ENCODE measurements at places on chromosomes 3 and 15.

DNA sequence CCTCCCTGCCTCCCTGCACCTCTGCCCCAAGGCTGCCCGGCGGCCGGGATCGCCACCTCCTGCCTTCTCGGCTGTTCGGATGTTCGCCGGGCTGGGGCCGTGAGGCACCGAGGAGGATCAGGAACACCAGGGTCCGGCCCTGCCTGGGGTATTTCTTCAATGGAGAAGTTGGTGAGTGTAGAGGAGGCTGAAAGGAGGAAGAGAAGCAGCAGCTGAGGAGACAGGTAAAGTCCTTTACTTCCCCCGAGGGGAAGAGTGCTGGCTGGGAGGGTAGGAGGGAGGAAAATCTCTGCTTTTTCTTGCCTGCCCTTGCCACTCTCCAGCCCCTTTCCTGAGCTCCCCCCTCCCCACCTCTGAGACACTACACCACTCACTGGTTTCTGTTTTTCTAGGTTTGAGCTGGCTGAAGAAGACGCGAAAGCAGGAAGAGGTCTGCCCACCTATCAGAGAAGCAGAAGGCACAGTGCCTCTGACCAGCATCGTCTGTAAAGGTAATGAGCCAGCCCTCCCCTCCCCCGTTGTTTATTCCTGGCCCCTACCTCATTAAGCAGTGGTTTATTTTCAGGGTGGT is 519 bp downstream of the ASB7 start:
- DNase-seq, result no peak

DNA sequence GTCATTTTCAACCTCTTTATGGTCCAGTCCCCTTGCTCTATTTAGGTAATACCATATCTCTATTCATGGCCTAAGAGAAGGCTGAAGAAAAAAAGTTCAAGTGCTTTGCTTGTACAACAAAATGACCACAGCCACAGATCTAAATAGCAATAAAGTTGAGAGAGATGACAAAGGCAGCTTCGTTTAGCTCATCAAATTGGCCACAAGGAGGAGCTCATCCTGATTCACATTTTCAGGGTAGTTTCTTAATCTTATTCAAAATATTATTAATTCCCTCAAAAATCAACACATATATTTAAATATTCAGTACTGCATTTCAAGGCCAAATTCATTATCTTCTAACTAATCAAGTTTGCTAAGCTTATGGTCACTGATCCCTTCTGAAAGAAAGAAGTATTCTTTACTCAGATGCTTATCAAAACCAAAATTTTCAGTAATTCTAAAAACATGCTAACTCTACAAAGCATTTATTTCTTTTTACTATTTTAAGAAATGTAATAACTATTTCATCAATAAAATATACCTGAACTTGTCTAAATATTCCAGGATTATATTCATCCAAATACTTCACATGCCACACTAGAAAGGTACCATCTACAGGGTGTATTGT is 85.5 kb downstream of the DMXL2 start:
- no peak for DNase-seq

DNA sequence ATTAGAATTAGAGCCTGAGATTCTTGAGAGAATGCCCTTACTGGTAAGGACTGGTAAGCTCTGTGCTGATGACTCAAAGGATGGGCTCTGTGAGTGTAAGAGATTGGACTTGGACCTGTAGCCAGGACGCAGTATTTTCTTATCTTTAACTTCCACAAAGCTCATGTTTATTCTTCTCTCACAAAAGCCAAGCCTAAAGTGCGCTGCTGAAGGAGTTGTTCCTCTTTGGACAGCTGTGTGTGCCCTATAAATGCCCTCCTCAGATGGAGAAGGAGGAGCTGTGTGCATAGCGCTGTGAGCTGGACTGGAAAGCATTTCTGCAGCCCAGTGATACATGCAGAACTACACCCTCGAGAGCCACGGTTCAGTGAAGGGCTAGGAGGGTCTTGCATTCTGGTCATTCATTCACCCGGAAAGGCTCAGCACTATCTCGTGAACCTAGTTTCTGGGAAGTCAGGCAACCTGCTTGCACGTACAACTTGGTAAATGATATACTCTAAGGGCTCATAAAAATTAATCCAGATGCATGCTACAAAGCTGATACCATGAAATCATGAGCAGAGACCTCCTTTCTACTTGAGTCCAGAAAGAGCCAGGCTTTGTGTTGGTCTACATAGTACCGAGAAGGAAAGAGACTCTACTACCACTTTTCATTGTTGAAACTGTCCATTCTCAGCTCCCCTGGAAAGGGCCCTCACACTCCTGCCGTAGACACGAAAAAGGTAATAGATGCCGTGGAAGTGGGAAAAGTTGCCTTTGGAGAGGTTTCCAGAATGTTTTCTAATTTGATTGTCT is 103.0 kb upstream of the TBL1XR1 start:
- no peak for DNase-seq

GRCh38 chr15:73997986-73998385 is 3.5 kb downstream of the PML start:
- DNase-seq, result no peak

GRCh38 chr3:15044326-15044725 is 20.8 kb downstream of the MRPS25 start:
- DNase-seq, result no peak

- DNase-seq, result no peak
These were observed 17.8 kb downstream of the SPATA12 start for GRCh38 chr3:57078344-57078634.

- DNase-seq, result no peak
These were observed 56.2 kb downstream of the ABHD2 start for GRCh38 chr15:89144491-89144890.

GRCh38 chr3:111541391-111541790 is 606 bp upstream of the CD96 start:
- DNase-seq, result no peak

DNA sequence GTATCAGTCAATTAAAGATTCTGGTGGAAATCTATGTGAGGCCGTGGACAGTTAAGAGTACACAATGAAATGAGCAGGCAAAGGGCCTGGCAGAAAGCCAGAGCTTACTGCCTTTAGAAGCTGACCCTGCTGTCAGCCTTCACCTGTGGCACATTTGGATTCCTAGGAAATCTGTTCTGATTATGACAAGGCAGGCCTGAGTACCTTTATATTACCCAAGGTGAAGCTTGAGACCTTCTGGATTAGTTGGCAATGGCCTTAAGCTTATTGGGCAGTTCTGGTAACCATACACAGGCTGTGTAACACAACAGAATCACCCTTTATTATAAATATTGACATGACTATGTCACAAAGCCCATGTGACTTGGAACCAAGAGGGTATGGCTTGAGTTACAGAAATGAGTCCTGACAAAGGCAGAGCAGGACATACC is 43.2 kb downstream of the NBEAL2 start:
- no peak for DNase-seq

GRCh38 chr3:14405360-14406238 is 3.2 kb downstream of the SLC6A6 start:
- DNase-seq, result no peak

DNA sequence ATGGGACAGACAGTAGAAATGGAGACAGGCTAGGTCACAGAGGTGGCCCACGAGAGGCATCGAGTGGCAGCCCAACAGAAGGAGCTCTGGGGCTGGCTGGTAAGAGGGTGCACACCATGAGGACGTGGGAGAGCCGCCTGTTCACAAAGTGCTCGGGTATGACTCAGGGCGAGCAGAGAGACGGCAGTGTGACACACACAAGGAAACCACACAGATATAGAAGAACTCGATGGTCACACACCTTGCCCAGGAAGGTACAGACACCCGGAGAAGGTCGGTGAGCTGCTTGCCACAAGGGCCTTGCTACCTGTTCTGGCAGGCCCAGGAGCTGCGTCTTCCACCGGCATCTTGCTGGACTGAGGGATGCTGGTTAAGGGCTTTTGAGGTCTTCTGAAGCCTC is 50.2 kb downstream of the CA12 start:
- DNase-seq, result no peak

- DNase-seq, result no peak
These were observed 5.9 kb downstream of the STARD9 start for GRCh38 chr15:42581272-42581730.

DNA sequence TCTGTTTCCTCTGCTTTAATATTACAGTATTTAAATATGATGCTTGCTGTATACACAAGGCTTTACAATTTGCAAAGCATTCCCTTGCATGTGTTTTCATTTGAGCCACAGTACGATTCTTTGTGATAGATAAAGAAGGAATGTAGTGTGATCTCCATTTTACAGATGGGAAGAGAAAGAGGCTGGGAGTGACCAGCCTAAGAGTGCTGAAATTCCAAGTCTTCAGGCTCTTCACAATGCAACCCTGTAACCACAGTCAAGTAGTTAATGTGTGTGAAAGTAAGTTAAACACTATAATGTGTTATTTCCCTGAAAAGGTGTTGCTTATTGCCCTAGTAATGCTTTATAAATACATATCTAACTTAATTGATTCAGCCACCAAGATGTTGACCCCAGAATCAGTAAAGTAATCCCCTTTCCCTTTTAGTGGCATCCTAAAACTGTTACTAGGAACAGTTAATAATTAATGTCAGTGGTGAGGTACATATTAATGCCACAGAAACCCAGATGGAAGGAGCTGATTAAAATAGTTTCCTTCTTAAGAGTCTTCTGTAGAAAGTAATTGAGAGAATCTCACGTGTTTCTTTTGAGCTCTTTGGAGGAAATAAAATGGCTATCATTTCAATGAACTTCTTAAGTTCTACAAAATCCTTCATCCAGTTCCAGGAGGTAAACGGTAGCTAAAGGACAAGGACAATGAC is 110.4 kb downstream of the IL12A start:
- no peak for DNase-seq

- no peak for DNase-seq
These were observed 987.0 kb upstream of the CFAP20DC start for GRCh38 chr3:60036803-60037202.

DNA sequence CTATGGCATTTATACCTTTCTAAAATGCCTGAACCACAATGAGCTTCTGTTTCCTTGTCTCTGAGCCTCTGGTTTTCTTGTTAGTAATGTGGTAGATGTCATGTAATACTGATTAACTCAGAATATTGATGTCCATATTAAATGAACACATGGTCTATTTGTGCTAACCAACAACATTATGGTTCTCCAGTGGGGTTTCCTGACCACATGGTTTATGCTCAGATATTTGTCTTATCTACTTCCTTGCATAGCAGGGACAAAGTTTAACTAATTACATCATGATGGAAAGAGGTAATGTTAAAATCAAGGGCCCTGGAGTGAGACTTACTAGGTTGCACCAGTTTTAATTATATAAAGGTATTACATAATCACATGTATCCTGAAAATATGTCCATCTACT is 62.6 kb upstream of the SCN10A start:
- no peak for DNase-seq

GRCh38 chr15:44087578-44088465 is 107.2 kb downstream of the FRMD5 start:
- DNase-seq, result no peak

DNA sequence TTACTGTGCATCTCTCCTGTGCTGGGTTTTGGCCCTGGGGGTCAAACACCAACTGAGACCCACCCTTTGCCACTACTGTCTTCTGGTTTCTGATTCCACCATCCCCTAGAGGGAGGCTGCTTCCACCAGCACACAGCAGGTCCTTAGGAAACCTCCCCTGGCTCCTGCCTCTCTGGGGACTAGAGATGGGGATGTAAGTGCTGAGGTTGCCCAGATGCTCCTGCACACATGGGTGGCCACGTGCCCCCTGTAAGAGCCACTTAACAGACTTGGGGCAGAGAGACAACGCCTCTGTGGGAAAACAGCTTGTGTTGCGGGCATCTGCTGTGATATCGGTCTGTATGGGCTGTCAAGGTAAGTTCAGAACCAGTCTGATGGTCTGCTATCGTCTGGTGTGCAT is 83.4 kb downstream of the ATP2B2 start:
- DNase-seq, result no peak

- no peak for DNase-seq
These were observed 7.5 kb upstream of the C3orf80 start for GRCh38 chr3:160217675-160218074.

GRCh38 chr15:100008258-100008657 is 275.0 kb upstream of the LYSMD4 start:
- no peak for DNase-seq

DNA sequence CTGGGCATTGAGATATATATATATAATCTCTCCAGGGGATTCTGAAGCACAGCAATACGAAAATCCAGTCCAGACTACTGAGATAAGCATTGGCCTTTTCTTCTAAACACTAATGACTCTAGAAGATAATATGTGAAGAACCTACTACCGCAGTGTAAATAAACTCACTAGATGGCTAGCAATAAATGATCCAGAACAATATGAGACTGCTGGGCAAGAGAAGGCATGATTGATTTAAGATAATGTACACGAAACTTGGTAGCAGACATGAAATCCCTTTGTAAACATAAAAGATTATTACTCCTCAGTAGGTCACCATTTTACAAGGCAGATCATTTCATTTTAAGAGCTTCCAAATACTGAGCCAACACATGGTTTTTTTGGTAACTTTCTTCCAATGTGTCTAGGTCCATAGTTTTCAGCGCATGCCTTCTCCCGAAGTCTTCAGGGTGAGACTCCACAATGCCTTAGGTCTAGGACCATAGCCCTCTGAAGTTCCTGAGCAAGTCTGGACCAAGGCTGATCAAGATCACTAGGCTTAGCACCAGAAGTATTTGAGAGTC is 193.2 kb downstream of the LRRN1 start:
- DNase-seq, result no peak

GRCh38 chr15:74835312-74835823 is 7.6 kb downstream of the ULK3 start:
- DNase-seq, result peak; percentile 81

DNA sequence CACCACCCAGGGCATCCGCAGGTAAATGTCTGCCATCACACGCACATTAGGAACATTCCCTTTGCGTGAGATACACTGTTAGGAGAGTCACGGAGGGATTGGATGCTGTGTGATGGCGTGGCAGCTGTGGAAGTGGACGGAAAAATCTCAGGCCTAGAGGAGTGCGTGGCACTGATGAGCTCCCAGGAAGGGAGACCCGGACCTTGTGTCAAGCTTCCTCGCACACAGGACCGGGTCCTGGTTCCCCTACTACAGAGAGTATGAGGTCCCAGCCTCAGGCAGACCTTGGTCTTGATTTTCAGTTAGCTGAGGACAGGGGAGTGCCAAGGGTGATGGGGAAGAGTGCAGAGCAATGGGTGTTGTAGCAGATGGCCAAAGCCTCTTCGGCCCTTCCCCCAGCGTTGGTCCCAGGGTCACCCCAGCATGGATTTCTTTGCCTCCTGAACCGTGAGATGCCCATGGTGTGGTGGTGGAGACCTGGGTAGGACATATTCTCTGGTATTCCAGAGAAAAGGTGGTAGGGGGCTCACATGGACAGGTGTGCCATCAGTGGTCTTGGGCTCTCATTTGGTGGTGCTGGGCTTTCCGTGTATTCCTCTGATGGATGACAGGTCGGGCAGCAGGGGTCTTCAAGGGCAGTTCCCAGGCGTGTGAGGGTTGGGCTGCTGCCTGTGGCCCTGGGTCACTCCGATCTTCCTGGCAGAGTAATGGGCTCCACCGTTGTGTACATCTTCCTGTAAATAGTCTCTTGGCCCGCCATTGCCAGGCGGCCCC is 105.1 kb downstream of the SNRPN start:
- no peak for DNase-seq

Data from iPS DF 19.7 (cell line).